ENCODE measurements at places on chromosomes 7 and 10.
A peak's percentile ranks its signal among the peaks of the same experiment; 100 is the strongest.

DNA sequence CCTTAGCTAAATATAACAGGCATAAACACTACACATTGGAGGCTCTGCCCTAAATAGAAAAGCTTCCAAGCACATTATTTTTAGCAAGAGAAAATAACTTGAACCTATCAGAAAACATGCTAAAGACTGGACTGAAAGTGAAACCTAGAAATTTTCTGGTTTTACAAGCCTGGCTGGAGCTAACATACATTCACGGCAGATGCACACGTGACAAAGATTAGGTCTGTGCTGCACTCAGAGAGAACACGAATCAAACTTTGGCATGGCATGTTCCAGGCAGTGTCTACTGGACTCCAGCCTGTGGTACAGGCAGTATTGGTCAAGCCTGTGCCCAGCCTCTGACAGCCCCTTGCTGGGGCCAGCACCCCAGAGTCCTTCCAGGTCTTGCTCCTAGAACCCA lies 94.1 kb upstream of the PCBD1 start:
- no peak for DNase-seq

DNA sequence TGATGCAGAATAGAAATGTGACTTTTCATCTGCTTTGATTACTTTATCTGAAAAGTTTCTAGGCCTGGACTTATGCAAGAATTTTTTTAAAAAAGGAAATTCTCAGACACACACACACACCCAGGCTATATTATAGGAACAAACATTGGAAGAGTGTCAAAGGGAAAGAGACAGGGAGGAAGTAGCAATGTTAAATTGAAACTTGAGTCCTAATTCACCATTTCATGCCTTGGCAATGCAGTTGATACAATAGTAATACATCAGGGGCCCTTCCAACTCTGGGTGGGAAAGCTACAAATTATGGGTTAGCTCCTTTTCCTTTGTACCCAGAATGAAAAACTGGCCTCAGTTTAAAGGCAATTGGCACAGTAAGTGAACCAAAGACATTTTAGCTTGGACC lies 258.0 kb upstream of the LYZL1 start:
- DNase-seq: no peak

DNA sequence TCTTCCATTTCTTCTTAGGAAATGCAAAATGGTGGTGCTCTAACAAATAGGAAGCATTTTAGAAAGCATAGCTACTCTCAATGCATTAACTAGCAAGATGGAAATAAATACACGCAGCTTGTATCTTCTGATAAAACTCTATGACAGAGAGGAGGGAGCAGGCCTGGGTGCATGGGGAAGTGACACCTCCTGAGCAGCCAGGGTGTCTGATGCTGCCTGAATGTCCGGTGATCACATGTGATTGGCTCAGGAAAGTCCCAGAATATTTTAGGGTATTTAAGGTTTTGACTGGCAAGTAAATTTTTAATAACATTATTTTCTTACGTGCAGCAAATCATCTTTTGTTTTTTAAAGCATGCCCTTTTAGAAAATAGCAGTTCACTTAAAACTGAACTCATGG lies 261.0 kb upstream of the KLF6 start:
- DNase-seq: no peak

DNA sequence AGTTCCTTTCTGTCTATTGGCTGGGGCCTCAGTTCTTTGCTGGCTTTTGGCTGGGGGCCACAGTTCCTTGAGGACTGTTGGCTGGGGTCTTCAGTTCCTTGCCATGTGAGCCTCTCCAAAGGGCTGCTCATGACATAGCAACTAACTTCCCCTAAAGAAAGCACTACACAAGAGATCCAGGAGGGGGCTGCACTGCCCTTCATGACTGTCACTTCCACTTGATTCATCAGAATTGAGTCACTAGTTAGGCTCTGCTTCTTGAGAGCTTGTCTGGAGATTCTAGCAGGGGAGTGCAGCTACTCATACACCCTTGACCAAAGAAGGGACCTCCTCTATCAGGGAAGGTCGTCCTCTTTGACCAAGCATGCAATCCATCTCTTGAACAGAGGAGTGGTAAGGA lies 38.0 kb upstream of the MKX start:
- no peak for DNase-seq

- no peak for DNase-seq
These were observed 3.4 kb upstream of the FAM24B start for GRCh38 chr10:122882766-122883165.

DNA sequence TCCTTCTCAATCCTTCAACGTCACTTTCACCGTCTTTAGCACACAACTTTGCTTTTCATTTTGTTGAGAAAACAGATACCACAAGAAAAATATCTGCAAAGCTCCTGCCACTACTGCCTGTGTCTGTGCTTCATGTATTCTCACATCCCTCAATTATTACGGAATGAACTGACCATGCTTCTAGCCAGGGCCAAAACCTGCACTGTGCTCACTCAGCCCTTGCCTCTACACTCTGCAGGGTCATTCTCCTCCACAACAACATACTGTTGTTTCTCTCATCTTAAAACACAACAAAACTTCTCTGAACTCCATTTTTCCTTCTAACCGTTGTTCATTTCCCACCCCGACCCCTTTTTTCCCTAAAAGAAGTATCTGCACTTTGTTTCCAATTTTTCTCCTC lies 29.5 kb downstream of the BMPR1A start:
- no peak for DNase-seq

GRCh38 chr10:106410331-106410730 lies 754.2 kb downstream of the SORCS1 start:
- no peak for DNase-seq

- DNase-seq: no peak
These were observed 40.2 kb upstream of the ZMIZ1 start for GRCh38 chr10:79028451-79029010.

- no peak for DNase-seq
These were observed 87.3 kb upstream of the STEAP1B start for GRCh38 chr7:22587322-22587721.

- no peak for DNase-seq
These were observed 57.8 kb upstream of the TNRC18 start for GRCh38 chr7:5481241-5482019.

- no peak for DNase-seq
These were observed 162.3 kb upstream of the AHR start for GRCh38 chr7:17136126-17136525.

DNA sequence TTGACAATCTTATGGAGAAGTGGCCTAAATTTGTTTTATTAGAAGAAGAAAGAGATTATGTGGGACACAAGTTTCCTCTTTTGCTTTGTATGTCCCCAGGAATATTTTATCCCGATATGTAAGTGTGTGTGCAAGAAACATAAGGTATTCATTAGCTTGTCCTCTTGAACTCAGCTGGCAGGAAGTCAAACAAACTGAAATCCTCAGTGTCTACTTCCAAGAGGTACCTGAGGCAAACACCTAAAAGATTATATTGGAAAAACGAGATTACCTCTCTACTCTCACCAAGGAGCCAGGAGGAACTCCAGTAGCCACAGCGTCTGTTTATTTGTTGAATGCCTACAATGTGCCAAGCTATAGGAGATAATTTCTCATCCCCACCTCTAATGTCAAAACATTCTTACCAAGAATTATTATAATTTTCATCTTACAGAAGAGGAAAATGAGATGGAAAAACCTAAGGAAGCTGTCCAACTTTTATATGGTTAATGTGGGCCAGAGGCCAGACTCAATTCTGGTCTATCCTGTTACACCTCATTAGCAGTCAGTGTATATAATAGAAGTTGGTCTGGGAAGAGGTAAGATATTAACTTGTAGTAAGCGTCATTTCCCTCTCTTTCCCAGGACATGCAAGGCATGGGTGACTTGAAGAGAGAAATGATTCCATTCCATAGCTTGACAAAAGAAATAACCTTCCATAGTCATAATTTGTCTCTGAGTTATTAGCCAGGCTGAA lies 692.7 kb downstream of the MAGI2 start:
- DNase-seq: no peak

GRCh38 chr7:24462984-24463383 lies 110.3 kb upstream of the PALS2 start:
- no peak for DNase-seq

DNA sequence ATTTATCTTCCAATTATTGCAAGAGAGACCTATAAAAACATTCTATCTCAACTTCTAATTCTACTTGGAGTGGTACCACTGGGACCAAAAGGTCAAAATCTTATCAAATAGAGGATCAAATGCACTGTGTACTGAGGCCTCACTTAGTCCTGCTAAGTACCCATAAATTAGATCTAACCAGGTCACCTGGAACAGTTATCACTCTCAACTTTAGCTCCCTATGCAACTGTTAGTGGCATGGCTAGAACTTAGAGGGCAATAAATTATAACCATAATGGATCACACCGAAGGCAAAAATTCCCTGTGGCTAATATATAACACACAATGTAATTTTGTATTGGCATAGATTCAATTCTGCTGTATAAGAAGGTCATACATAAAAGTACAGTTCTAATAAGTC lies 428.9 kb downstream of the PCDH15 start:
- no peak for DNase-seq

GRCh38 chr10:128972036-128972405 lies 495.0 kb upstream of the MGMT start:
- no peak for DNase-seq

- DNase-seq: no peak
These were observed 82.2 kb downstream of the VOPP1 start for GRCh38 chr7:55490099-55490498.

GRCh38 chr7:92872701-92873100 lies 36.3 kb upstream of the CDK6 start:
- no peak for DNase-seq

DNA sequence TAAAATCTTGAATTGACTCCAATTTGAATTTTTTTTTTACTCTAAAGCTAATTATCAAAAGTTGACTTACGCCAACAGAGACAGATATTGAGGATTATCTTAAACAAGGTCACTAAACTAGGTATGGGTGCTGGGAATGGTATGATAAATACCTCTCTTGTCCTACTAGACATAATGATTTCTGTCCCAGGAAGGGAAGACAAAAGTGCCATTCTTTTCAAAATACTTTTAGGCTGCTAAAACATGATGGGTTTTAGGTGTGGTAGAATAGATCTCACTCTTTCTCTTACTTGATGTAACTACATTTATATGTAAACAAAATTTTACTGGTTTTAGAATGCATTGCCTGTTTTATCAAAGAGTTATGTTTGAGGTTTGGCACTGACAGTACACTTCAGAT lies 15.1 kb downstream of the TMEM60 start:
- DNase-seq: no peak

GRCh38 chr7:47792521-47793121 lies 155.6 kb downstream of the PKD1L1 start:
- DNase-seq: peak; percentile 17

DNA sequence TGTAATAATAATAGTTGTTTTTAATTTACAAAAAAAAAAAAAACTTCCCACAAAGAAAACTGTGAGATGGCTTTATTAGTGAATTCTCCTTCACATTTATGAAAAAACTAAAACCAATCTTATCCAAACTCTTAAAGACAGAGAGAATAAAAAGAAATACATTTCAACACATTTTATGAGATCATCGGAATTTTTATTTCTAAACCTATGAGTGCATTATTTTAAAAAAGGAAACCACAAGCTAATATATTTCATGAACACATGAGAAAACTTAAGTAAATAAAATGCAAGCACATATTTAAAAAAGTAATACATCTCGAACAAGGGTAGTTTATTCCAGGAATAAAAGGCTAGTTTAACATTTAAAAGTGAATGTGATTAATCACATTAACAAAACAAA lies 31.5 kb downstream of the C7orf25 start:
- DNase-seq: no peak

GRCh38 chr7:112665709-112666108 lies 124.5 kb downstream of the TMEM168 start:
- no peak for DNase-seq

GRCh38 chr7:147824671-147825070 lies 765.9 kb upstream of the C7orf33 start:
- no peak for DNase-seq

DNA sequence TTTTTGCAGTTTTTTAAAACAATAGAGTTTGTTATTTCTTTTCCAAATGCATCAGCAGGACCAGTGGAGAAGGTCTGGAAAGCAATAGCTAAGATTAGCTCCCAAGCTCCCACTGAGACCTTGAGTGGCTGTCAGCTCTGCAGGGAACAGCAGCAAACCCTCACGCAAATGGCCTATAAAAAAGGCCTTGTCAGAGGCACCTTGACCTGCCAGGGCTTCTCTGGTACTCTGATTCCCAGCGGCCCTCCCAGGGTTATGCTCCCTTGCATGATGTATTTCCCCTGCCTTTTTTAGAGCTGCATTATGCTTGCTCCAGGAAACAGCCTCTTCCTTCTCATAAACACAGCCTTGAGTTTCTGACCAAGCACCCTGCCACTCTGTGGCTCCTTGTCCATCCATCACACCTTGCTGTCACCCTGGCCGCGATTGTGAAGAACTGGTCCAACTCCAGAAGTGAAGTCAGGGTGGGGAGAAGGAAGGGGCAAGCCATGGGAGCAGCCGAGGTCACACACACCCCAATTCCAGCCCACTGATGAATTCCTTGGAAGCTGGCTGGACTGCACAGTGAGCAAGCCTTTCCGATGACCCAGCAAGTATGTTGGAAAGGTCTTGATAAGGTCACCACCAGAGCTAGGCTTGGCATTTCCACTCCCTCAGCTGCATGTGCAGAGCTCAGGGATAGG lies 35.3 kb upstream of the NKX2-3 start:
- DNase-seq: no peak

GRCh38 chr10:122302315-122302714 lies 31.2 kb downstream of the BTBD16 start:
- no peak for DNase-seq

DNA sequence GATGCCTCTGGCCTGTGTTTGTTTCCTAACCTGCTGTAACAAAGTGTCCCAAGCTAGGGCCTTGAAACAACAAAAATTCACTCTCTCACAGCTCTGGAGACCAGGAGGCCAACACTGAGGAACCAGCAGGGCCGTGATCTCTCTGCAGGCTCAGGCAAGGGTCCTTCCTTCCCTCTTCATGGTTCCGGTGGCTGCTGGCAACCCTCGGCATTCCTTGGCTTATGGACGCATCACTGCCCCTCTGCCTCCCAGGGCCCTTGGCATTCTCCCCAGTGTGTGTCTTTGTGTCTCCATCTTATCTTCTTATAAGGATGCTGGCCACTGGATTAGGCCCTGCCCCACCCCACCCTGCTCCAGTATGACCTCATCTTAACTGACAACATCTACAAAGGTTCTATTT lies 17.0 kb downstream of the CNPY1 start:
- no peak for DNase-seq

All from NCI-H1694 treated with DMSO at 0.1 percent for 48 hours (cell line).